AG20443 (cell line): ENCODE measurements at places on chromosomes 16 and 17.

DNA sequence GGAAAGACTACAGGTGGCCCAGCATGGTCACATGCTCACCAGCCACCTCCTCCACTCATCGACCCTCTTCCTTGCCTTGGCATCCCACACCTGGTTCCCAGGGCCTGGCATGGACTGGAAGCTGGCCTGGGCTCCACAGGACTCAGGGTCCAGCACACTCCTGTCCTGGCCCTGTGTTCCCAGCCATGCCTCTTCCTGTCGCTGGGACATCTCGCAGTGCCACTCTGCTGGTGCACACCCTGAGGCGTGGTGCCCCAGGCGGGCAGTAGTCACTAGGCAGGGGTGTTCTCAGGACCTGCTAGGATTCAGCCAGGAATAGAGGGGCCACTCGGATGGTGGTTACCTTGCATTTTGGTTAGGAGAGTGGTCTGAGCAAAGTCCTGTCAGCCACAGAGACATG is 99.4 kb downstream of the AMFR start:
- no peak for DNase-seq

DNA sequence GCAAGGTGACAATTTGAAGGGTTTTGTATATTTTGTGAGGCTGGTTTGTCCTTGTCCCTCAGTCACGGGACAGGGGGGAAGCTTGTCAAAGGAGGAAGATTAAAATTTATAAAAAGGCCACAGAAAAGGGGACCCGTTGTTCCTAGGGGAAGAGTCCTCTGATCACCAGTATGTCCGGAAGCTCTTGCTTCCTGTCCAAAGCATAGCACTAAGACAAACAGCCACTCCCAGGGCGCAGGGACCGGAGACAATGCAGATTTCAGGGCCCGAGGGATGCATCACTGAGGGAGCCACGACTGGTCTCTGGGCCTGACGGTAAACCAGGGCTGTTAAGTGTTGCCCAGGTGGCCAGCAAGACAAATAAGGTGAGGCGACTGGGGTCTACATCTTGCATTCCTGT is 95.2 kb downstream of the MAF start:
- no peak for DNase-seq

DNA sequence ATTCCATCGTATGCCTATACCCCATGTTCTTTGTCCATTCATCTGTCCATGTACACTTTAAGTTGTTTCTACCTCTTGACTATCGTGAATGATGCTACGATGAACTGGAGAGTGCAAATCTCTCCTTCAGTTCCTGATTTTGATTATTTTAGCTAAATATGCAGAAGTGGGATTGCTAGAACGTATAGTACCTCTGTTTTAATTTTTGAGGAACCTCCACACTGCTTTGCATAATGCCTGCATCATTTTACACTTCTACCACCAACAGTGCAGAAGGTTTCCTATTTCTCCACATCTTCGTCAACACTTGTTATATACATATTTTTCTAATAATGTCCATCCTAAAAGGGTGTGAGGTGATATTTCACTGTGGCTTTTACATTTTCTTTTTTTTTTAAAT is 43.9 kb downstream of the SDR42E1 start:
- DNase-seq: no peak

DNA sequence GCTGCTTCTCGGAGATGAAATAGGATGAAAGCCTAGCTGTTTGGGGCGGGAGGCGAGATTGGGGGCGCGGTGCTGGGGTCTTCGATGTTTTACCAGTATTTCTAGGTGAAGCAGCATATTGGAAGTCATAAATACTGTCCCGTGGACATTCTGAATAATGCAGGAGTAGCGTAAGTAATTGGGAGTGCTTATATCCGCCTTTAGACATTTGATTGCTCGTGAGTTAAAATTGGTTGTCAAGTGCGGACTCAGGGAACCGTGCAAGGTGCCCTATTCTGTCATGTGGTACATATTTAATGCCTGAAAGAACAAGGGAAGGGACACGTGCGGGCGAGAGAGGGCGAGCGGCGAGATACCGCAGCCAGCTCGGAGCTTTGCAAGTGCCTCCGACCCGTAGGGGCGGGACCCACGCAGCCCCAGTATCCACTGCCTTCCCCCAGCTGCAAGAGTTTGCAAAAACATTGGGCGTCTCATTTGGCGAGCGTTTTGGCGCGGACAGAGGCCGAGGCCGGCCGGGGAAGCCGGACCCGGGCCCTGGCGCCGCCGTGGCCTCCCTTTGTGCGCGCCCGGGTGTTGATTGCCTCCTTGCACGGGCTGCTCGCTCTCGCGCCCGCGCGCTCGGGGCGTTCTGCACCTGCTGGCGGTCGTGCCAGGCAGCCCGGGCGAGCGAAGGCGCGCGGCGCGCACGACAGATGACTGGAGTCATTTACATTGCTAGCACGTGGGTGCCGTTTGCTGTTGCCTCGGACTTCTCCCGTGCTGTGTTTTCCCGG is 849.8 kb upstream of the RBFOX1 start:
- no peak for DNase-seq

DNA sequence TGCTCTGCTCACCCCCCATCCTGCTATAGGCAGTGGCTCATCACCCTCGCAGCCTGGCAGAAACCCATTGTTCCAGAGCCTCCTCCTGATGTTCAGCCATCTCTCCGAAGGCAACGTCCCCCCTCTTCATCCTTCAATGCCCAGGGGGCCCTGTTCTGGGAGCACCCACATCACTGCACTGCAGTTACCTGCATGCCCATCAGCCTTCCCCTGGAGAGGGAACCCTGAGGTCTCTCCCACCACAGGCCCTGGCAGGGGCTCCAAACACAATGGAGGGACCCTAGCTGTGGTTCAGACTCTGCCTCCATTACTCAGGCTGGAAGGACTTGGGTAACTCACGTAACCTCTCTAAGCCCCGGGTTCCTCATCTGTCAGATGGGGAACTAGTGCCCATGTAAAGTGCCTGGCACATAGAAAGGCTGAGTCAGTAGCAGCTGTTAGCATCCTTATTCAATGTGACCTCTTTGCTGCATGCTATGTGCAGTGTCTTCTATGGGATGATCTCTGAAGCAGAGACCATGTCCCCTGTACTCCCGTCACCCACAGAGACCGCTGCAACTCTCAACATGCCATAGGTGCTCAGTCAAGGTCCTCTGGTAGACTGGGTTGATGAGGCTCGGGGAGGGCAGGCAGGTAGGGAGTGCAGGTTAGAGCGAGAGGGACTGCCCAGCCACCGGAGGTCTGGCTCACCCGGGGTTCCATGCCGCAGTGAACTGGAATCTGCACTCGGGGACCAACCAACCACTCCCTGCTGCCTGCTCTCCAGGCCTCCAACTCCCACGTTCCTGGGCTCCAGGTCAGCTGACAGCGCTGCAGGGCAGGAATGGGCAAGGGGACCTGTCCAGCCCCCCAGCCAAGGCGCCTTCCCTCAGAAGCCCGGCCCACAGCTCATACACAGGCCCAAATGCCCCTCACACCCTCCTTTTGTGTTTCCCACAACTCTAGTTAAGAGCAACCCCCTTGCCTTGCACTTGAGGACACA is 233.2 kb downstream of the ZNF423 start:
- DNase-seq: no peak

DNA sequence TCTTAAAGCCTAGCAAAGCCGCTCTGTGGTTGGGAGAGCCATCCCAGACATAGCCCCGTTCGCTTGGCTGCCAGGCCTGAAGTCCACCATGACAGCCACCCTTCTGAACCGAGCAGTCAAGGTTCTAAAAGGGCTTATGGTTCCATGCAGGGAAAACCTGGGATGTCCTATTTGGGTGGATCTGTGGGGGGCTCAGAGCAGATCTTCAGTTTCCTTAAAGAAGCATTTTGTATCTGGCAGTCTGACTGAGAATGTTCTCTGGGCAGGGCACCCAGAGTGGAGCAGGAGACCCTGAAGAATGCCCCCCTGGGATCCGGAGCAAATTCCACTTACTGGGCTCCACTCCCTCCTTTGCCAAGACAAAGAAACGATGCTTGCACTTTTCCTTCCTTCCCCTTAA is 127.2 kb downstream of the IRX5 start:
- DNase-seq: no peak
